ENCODE measurements at places on chromosomes 5 and 9.

- no peak for DNase-seq
Observed at GRCh38 chr9:23557689-23558088, 268.4 kb downstream of the ELAVL2 start.

GRCh38 chr5:73825736-73826135, 199.7 kb downstream of the ARHGEF28 start:
- no peak for DNase-seq

- DNase-seq = no peak
Observed at GRCh38 chr9:5321058-5321457, 16.5 kb upstream of the RLN2 start.

DNA sequence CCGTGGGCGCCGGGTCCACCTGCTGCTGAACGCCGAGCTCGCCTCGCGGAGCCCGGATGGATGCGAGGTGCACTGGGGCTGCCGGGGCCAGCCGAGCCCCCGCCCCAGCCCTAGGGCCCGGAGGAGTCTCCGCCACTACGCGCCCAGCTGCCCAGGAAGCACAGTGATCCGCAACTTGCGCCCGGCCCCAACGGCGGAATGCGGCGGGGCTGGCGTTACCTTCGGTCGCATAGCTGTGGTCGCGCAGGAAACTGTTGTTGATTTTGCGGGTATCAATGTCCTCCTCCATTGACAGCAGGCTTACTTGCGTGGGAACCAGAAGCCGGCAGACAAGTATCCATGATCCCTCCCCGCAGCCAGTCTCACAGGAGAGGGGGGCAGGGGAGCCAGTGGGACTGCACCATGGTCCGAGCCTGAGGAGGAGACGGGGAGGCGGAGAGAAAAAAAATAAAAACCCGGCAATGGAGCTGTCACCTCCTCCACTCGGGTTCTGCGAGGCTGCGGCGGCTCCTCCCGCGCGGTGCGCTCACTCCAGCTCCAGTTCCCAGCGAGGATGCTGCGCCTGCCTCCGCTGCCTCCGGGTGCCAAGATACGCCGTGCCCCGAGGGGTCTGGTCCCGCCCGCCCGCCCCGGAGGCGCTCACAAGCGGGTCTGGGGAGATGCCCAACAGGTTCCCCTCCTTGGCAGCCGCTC, 628 bp downstream of the PPP2R2B start:
- no peak for DNase-seq

GRCh38 chr5:21802100-21802499, 1051.0 kb downstream of the CDH12 start:
- DNase-seq = no peak

- DNase-seq = no peak
Observed at GRCh38 chr9:95211028-95211427, 106.5 kb downstream of the FANCC start.

GRCh38 chr9:16070455-16071145, 517.8 kb downstream of the CCDC171 start:
- DNase-seq = no peak

GRCh38 chr5:164959761-164960160, 1454.3 kb downstream of the MAT2B start:
- no peak for DNase-seq

- no peak for DNase-seq
Observed at GRCh38 chr9:97809666-97810344, 43.2 kb upstream of the FOXE1 start.

DNA sequence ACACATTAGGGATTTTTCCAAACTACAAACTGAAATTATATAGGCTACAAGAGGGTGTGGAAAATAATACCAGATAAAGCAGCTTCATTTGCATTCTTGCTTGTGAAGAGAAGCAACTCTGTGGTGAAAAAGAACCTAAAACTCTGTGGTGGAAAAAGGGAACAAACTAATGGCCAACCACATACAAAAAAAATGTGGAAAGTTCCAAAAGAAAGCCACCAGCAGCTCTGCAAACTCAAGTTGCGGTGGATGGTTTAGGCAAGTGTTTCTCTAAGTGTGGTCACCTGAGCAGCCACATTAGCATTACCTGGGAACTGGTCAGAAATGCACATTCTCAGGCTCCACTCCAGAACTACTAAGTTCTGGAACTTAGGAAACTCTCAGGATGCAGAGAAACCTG, 586.4 kb downstream of the ACTL7B start:
- DNase-seq = no peak

DNA sequence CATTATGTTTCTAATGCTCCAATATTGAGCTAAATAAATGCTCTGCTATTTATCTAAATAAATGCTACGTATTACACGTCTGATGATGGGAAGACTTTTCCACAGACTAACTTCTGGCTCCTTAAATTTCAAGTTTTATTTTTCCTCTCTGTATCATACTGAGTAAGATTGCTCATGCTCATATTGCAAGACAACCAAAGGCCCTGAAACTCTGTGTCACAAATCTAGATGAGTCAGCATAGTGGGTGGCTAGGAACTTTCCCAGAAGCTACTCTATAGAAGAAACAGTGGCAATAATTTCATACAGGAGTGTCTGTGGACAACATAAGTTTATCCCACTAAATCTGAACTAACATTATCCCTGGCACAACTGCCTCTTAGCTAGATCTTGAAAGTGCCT, 53.0 kb upstream of the RFX3 start:
- DNase-seq = no peak

DNA sequence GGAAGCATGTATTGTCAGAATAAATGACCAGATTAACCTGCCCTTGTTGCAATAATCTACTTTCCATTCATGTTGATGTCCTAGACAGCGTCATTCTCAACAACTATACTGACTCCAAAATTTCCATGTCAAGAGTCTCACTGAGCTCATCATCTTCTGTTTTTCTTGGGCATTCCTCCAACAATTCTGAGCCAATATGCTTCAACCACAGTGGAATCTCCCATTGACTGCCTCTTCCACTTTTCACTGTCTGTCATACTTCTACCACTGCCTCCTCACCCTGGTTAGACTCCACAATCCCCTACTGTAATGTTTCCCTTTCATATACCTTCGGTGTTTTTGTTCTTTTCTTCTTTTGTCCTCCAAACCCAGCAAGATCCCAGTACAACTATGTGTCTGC, 162.8 kb downstream of the TLE1 start:
- DNase-seq = no peak

- DNase-seq = no peak
Observed at GRCh38 chr5:74186356-74187315, 453.9 kb downstream of the ENC1 start.

DNA sequence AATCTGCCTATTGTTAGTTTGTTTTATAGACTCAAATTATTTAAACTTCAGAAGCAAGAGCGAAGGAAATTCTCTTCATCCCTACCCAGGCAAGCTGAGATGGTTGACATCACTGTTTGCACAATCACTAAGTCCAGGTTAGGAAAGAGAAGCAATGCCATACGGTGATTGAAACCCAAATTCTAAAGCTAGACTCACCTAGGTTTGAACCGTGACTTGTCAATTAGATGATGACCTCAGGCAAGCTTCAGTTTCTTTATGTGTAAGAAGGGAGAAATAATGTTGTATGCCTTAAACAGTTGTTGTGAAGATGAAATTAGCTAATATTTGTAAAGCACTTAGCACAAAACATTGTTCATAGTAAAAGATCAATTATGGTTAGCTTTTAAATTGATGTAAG, 96.5 kb upstream of the ANKRD55 start:
- no peak for DNase-seq

GRCh38 chr5:140024928-140025327, 18.2 kb downstream of the NRG2 start:
- no peak for DNase-seq

GRCh38 chr9:88045686-88046085, 71.4 kb upstream of the CDK20 start:
- DNase-seq = no peak
